Hepatocyte (in vitro differentiated cells): ENCODE measurements at places on chromosomes 12 and 14. TPM values are rescaled to one million over a fixed set of nuclear protein-coding genes. Genes with fewer than 3 reads are reported as not detected.

DNA sequence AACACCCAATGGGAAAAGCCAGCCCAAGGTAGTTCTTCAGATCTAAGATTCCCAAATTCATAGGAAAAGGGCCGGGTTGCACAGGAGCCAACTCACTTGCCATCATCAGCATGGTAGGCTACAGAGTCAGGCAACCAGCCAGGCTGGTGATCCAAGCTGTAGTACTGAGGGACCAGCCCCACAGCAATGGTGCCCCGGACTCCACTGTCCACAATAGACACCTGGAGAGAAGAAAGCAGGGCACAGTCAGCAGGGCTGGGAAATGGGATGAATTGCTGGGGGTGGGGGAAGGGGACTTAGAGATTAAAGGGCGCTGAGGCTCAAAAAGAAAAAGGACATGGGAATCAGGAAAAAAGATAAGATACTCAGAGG is 4.2 kb downstream of the SPRYD3 start:
- no peak for DNase-seq

- no peak for DNase-seq
Measured at GRCh38 chr14:61649283-61649682, 46.0 kb upstream of the HIF1A start.

DNA sequence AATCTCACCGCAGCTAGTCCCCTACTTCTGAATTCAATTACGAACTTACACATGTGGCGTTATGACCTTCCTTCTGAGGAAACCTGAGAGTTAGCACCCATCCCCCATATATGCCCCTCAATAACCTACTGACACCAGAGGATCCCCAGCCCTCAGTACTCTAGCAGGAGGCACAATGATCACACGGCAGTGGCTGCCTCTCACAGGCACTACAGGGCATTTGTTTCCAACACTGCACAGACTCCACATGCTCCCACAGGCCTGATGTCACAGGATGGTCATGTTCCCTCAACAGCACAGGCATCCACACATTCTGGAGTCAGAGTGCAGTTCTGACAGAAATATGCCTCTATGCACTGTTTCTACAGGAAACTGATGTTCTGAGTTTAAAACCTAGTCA is 17.4 kb downstream of the PPP1CC start:
- DNase-seq: no peak

DNA sequence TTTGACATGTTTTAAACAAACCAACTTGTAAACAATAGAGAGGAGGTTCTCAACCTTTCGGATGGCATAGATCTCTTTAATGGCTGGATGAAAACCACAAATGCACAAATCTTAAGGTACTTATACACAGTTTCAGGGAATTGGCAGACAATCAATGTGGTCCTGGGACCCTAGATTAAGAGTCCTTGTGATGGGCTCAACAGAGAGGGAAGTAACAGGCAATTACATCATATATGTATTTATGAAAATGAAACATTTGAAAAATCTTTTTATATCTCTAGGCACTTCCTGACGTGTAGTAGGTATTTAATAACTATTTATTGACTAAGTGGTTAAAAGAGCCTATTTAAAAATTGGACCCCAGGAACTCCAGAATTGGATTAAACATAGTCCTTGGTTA is 897 bp downstream of the ACTR10 start:
- DNase-seq: no peak

PIANP gene
- 0.16 and 0.17 TPM in 2 replicates for total RNA-seq

LPAR5 gene
- 0.60 and 1.0 TPM in 2 replicates for total RNA-seq

SALL2 gene
- total RNA-seq: 9.6 and 11.8 TPM in 2 replicates

TMEM30B gene
- total RNA-seq: 15.8 and 18.2 TPM in 2 replicates

MLEC gene
- 132 and 135 TPM in 2 replicates for total RNA-seq

CTSG gene
- not detected in 2 replicates for total RNA-seq
